Activated CD8-positive, alpha-beta memory T cell treated with anti-CD3 and anti-CD28 coated beads, Interleukin-2, amount 10 ng/mL, durations not matched to agents 7 days and 5 days (primary cell): ENCODE measurements at places on chromosomes 1 and 21. TPM values are rescaled to one million over a fixed set of nuclear protein-coding genes. Genes with fewer than 3 reads are reported as not detected.

Gene LENEP
- 0.91 TPM for total RNA-seq

Gene PROK1
- not detected for total RNA-seq

Gene KPRP
- total RNA-seq: not detected

Gene RBBP4
- 336 TPM for total RNA-seq

Gene CLDN17
- not detected for total RNA-seq

Gene L1TD1
- total RNA-seq: not detected

Gene CDC20
- total RNA-seq: 188 TPM

Gene MPZL1
- total RNA-seq: 12.4 TPM

Gene CYP2J2
- 4.5 TPM for total RNA-seq

Gene S100A11
- 300 TPM for total RNA-seq

Gene OR14K1
- not detected for total RNA-seq

Gene PRKAA2
- not detected for total RNA-seq

Gene TBX19
- 3.6 TPM for total RNA-seq

Gene TSSK3
- 0.70 TPM for total RNA-seq

Gene LAPTM5
- total RNA-seq: 326 TPM

Gene GRIK1
- total RNA-seq: not detected

Gene SAMD13
- 0.82 TPM for total RNA-seq

Gene VSIG8
- not detected for total RNA-seq
